ENCODE measurements at places on chromosomes 3 and 15.

- no peak for DNase-seq
Measured at GRCh38 chr3:54625805-54626787, 301.8 kb downstream of the LRTM1 start.

DNA sequence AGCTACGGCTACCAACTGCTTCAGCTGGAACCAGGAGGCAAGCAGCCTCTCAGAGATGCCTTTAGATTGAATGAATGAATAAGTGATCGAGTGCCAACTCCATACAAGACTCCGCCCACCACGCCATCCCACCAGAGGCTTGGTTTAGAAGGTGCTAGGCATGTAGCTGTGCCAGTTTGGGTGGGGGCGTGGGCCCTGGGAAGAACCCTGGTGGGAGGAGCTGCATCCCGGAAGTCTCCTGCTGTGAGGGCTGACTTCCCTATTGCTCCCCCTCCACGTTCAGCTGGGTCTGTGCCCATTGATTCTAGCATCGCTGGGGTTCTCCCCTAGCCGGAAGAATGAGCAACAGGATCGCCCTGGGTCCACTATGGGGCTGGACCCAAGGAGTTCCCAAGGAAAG is 20.9 kb downstream of the LINGO1 start:
- DNase-seq, result no peak

- no peak for DNase-seq
Measured at GRCh38 chr15:31266712-31267111, 59.9 kb upstream of the KLF13 start.

GRCh38 chr3:127853681-127854080 is 31.4 kb upstream of the MGLL start:
- no peak for DNase-seq

DNA sequence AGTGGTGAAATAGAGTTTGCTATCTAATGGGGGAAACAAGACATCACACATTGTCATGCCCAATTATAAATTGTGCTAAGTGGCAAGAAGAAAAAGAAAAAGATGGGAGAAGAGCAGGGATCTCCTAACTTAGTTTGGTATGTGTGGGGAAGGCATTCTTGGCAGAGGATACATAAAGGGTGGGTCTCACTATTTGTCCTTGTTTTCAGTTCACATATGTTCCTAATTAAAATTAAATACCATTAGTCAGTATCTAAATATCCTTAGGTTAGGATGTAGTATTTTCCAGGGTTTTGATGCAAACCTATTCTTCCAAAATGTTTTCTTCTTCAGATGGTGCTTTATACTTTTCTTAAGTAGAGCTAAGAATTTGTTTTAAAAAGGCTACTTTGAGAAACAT is 173.7 kb downstream of the B3GALNT1 start:
- no peak for DNase-seq

DNA sequence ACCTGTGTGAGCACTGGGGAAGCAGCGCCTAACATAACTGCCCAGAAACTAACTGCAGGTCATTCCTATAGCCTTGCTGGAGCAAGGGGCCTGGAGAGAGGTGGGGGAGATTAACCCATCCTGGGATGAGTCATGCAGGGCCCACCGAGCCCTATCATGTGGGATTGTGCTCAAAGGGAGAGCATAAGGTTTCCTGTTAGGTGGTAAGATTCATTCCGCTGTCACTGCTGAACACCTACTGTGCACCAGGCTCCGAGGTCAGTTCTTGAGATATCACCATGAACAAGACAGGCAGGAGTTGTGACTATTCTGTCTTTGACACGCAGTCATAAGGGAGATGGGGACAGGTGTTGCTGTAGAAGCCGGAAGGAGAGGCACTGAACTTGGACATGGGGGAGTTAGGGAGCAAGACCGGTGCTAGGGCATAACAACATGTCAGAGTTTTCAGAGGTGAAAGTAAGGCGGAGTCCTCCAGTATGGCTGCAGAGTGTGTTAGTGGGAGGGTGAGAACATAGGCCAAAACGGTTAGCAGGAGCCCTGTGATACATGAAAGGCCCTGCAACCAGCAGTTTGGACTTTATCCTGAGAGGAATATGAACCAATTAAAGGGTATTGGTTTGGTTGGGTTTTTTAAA is 2.4 kb downstream of the SLC25A38 start:
- DNase-seq, result no peak

DNA sequence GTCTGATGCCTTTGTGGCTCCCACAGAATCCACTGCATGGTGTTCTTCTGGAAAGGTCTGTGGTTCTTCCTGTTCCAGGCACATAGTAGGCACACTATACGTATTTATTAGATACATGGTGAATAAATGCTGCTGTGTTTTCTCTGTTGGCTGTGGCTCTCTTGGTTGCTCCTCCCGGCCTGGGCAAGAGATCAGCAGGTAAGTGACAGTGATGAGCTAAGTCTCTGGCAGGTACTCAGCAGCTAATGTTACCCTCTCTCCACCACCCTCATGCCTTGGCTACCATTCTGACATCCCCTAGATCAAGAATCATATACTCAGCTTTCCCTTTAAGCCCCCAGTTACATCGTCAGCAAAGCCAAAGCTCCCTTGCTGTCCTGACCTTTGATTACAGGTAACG is 8.4 kb downstream of the SV2B start:
- DNase-seq, result no peak

GRCh38 chr3:44680921-44681455 is 31.5 kb upstream of the ZNF502 start:
- DNase-seq, result no peak

DNA sequence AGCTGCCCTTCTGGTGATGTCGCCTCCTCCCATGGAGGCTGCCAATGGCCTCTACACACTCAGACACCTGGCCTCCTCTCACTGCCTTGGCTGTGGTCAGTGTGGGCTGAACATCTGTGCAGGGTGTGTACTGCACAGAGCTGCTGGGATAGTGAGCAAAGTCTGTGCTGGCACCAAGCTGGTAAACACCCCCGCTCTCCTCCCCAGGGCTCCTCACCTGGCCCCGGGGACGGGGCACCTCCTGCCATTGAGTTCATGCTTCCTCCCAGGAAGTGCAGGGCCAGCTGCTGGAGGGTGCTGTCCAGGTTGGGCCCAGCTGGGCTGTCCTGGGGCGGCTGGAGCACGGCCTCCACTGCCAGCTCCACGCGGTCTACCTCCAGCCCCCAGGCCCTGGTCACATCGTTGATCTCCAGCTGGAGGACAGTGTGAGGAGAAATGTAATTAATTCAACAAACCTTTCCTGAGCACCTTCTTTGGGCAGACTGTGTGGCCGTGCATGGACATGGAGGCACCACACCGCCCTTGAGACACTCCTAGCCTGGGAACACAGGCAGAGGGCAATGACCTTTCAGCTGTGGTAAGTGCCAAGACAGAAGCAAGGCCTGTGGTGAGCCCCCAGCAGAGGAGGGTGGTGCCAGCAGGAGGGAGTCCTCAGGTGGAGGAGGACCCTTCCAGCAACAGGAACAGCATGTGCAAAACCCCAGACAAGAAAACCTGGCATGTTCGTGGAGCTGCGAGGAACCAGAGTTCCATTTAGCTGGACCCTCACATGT is 6.8 kb downstream of the STOML1 start:
- no peak for DNase-seq

- no peak for DNase-seq
Measured at GRCh38 chr3:54309601-54310000, 187.2 kb downstream of the CACNA2D3 start.

GRCh38 chr3:152843955-152844354 is 9.0 kb downstream of the P2RY1 start:
- DNase-seq, result no peak

DNA sequence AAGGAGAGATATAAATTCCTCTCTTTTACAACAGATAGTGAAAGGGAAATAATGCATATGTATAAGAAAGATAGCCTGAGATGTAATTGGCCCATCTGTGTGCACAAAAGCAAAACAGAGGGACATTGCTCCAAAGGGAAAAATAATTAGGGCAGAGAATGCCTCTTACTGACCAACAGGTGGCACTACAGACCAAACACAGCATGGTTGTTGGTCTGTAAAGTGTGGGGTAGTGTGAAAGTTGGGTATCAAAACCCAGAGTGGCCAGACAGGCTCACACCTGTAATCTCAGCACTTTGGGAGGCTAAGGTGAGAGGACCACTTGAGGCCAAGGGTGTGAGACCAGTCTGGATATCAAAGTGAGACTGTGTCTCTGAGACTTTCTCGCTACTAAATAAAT is 4.5 kb upstream of the TLNRD1 start:
- DNase-seq, result no peak

DNA sequence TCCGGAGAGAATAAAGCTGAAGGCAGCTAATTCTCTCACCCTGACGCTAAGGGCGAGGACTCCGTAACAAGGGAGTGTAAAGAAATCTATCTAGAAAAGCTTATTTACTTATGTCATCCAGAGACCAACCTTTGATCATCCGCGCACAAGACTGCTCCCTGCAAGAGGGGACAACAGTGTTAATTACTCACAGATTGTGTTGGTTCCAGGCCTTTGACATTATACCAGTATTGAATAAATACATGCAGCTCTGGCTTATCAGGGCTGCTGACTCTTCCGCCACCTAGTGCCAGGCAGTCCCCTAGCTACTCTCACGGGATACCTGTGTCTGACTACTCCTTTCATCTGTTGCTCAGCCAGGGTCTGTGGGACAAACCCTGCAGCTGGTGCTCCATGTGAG is 211.7 kb downstream of the DTWD1 start:
- DNase-seq, result no peak

- no peak for DNase-seq
Measured at GRCh38 chr15:69852916-69853315, 244.8 kb downstream of the TLE3 start.
